ENCODE measurements at places on chromosomes 3 and 15. TPM values are rescaled to one million over a fixed set of nuclear protein-coding genes. Genes with fewer than 3 reads are reported as not detected.
A peak's percentile ranks its signal among the peaks of the same experiment; 100 is the strongest.

- no peak for DNase-seq
These were observed 168.4 kb downstream of the TUSC7 start for GRCh38 chr3:116877968-116878367.

GRCh38 chr15:61175024-61175423, 54.1 kb downstream of the RORA start:
- peak; percentile 44 for DNase-seq

GRCh38 chr3:81198216-81198615, 563.2 kb downstream of the GBE1 start:
- DNase-seq, result no peak

DNA sequence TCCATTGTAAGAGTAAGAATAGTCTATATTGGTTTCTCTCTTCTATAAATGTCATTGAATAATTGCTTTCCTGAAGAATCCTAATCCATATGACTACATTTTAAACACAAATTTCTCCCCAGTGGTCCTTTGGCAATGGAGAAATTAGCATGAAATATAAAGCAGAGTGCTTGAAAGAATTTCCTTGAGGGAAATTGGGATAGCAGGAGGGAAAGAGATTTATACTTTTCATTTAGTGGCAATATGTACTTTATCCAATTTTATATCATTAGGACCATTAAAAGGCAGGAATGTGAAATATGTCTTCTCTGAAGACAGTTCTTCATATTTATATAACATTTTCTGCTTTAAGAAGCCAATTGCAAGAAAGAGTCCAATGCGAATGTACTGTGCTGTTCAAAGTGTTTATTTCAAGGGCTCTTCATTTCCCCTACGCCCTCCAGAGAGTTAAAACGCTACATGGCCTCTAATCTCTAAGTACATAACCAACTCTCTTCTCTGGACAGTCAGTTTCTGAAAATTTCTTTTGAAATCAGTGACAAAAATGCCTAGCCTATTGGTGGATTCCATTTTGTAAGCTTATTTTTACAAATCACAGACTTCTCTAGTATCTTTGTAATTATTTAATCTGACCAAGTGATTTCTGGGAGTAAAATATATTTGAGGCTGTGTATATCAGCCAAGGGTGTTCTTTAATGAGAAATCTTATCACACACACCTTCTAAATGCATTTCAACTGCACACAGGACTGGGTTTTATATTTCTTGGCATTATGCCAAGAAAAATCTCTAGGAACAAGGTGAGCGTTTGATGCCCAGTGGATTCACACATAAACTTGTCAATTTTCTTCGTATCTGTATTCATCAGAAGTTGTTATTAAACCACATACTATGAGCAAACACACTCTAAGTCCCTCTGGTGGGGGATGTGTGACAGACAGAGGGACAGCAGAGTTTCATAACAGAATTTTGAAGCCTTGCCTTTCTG, 51.2 kb downstream of the KCNAB1 start:
- no peak for DNase-seq

GRCh38 chr3:39106851-39107387, 508 bp downstream of the GORASP1 start:
- DNase-seq, result peak; percentile 55

DNA sequence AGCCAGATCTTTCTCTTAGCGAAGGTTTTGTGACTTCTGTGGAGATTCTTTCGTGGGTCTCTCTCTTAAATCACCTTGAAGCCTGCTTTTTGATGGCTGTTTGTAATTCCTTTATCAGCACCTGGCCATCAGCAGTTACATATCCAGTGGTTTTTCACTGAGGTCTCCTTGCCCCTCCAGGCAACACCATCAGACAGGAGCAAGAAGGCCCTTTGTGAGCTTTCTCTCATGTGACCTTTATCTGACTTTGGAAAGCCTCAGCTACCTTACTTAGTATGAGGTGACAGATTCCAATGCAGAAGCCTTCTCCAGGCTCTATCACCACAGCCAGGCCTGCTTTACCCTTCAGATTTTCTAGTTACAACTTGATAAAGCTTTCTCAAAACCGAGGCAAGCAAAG, 30.0 kb upstream of the P3H2 start:
- no peak for DNase-seq

GRCh38 chr15:85692873-85693272, 101.9 kb downstream of the KLHL25 start:
- no peak for DNase-seq

GRCh38 chr15:52559575-52559974, 9.3 kb downstream of the ARPP19 start:
- DNase-seq, result peak; percentile 41

- DNase-seq, result no peak
These were observed 451.4 kb downstream of the WDR72 start for GRCh38 chr15:53307952-53308624.

- DNase-seq, result no peak
These were observed 27.7 kb downstream of the POC1A start for GRCh38 chr3:52126500-52126899.

DNA sequence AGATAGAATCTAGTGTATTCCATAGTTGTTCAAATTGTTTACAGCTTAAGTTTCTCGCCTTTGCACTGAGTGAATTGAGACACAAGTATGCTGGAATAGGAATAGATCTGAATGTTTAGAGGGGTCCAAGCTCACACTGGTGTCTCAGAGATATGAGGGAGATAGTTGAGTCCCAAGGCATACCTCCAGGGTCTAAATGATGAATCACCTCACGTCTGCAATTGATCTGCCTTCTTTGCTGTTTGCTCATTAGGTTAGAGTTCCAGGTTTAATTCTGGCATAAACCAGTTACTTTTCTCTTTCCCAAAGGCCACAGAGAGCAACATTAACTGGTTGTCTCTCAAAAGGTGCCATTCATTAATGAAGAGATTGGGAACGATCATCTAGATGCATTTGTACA, 106.3 kb upstream of the MME start:
- no peak for DNase-seq

DNA sequence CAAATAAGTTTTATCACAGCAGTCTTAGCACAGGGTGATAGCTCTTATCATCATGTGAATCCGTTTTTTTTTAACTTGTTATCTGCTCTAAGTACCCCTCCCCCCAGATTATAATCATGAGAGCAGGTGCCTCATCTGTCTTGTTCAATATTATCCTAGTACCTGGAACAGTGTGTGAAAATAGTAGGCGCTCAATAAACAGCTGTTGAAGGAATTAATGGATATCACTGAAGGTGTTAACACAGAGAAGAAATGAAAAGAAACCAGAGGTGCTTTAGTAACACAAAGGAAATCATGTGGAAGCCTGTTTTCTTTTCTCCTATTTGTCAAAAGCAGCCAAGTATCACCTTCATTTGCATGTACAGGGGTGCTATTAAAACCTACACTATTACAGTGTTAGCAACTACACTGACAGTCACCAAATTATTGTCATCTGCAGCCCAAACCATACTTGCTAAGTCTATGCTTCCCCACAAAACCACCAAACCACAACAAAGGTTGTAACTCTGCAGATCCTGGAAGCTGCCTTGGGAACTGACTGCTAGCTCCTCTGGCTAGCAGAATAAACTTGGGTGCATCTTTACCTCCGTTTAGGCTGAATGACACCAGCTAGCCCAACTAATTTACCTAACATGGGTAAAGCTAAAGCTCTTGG, 2.9 kb downstream of the XPC start:
- peak; percentile 27 for DNase-seq

C3orf22 gene
- not detected for total RNA-seq

SNURF gene
- 1.7 TPM for total RNA-seq

TMC3 gene
- total RNA-seq, result not detected

GABRR3 gene
- total RNA-seq, result not detected

SERPINI1 gene
- total RNA-seq, result 7.7 TPM

Measured in Daoy (cell line).